ENCODE measurements at places on chromosomes 11 and 22.

GRCh38 chr11:2814751-2815150 lies 70.8 kb downstream of the CDKN1C start:
- DNase-seq = no peak

- no peak for DNase-seq
These were observed 35.1 kb upstream of the SUSD2 start for GRCh38 chr22:24146194-24146616.

DNA sequence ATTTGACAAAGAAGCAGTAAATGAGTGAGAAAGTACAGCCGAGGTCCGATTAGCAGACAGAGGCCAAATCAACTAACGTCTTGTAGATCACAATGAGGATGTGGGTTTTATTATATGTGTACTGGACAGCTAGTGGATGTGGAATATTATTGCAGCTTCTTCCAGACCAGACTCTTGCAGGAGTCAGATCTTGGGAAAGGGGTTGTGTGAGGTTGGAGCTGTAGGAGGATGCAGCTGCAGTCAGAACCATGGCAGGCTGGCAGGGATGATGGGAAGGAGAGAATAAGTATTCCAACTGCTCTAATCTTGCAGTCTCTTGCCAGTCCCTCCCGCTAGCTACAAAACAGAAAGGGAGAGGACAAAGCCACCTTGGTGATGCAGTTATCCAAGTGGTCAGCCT lies 46.8 kb upstream of the LDLRAD3 start:
- no peak for DNase-seq

- DNase-seq = no peak
These were observed 848.3 kb downstream of the TBC1D22A start for GRCh38 chr22:47610764-47611163.

- DNase-seq = no peak
These were observed 2.9 kb downstream of the SUSD2 start for GRCh38 chr22:24184057-24184798.

- DNase-seq = no peak
These were observed 3.0 kb upstream of the MUC2 start for GRCh38 chr11:1071571-1072115.

DNA sequence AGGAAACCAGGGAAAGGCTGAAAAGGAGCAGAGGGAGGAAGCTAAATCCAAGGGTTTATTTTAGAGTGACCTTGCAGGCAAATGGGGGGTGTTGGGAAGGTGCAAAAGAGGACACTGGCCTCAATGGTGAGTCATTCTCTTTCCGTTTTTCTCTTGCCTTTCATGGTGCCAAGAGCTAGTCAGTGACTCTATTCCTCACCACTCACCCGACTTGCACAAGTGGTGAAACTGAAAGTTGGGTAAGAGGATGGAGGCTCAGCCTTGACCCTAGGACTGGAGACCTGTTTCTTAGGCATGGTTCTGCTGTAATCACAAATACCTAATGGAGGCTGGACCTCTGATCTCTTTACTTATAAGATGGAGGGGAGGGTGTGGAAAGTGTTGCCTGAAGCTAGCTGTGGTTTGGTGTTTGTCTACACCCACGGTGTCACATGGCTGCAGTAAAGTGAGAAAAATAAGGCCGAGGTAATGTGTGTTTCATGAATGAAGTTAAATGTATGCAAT lies 67.3 kb upstream of the CREB3L1 start:
- no peak for DNase-seq

DNA sequence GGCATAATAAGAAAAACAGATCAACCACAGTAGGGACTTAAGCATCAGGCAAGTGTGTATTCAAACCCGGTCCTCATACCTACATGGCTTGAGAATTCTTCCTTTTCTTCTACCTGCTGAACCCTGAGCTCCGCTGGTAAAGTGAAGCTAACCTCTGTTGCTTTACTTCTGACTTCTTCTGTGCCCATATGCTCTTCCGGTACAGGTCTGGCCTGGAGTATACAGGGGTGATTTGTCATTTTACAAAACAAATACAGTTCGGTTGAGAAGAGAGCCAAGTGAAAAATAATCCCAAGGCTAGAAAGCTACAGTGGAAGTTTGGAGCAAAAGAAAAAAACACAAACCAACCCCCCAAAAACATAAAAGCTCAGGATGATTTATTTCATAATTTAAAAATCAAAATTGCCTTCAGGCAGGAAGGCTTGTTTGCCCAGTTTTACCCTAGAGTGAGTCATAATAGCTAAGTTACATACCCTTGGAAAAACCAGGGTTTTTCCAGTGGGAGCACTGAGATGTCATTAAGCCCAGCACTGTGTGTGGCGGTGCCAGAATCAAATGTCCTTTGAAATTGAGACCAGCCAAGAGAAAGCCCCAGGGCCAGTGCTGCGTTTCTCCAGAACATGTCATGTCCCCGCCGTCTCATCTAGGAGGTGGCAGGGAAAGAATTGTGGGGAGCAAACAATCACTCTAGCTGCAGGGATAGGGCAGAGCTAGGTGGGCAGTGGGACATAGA lies 305.5 kb upstream of the ISX start:
- DNase-seq = no peak

- DNase-seq = peak; percentile 28
These were observed at the start of gene USH1C for GRCh38 chr11:17544181-17544622. Gene USH1C (minus strand): TSS chr11:17544416. CDS start chr11:17544307, 109 bp downstream.

DNA sequence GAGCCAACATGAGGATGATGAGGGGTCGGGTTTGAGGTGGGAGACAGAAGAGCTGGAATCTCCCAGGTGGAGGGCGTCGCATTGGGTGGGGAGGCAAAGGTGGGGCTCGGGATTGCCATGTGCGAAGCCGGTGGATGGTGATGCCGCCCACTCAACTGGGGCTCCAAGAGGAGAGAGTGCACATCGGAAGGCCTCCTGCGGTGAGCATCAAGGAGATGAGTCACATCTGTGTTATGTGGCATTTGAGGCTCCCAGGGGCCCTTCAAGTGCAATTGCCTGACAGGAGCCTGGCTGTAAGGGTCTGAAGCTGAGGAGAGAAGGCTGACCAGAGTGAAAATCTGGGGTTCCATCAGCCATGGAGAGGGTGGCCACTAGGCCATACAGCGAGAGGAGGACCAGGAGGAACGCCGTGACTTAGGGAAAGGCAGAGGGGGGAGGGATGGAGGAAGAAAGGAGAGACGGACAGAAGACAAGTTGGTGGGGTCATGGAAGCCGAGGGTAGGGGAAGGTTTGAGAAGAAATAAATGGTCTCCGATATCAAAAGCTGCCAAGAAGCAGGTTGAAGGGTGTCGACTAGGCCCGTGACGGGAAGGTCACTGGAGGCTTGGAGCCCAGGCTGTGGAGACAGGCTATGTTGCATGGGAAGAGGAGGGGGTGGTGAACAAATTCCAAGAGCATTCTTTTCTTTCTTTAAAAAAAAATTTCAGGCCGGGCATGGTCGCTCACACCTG lies 21.3 kb downstream of the RASD2 start:
- no peak for DNase-seq

GRCh38 chr11:103812680-103813079 lies 223.8 kb upstream of the DDI1 start:
- no peak for DNase-seq

DNA sequence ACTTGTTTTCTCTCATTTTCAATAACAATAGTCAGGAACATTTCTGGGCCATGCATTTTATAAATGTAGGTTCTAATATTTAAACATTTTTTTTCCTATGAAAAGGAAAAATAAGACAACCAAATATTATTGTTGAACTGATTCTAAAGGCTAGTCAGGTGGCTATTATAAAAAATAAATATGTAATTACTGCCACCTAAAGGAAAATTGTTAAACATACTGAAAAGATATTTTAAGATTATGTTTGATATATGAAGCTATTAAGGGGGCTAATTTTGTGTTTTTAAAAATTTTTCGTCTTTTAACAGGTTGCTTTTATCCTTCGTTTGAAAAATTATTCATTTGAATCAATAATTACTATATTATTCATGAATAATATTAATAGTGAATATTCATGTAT lies 62.2 kb upstream of the FDX1 start:
- DNase-seq = no peak

GRCh38 chr11:65649656-65650546 lies 12.0 kb downstream of the SIPA1 start:
- no peak for DNase-seq

DNA sequence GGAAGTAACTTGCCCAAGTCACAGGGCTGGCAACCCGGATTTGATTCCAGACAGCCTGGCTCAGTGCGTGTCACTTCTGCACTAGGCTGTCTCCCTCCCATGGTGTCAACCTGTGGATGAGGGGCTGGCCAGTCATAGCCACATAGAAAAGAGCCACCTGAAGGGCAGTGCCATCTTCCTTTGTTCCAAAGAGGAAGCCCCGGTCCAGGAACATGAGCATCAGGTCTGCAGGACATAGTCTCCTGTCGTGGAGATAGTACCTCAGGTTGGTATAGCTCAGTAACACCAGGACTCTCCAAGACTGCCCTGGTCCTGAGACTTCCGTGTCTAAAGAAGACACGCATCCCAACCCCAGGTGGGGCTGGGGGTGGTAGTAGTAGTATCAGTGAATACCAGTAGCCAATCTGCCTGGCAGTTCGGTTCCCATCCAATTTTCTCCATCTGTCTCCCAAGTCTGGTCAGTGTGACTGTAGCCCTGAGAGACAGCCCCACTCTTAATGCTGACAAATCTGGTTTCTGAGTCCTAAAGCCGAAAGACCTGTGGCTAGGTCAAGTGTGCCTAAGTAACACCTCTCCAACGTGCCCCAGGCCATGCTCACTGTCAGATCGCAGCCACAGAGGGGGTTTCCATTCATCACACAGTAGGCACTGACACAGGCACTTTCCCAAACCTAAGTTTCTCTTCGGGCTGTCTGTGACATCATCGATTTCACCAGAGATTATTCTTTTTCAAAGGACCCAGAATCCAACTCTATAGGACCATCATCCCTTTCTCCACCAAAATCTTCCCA lies 33.1 kb downstream of the C11orf58 start:
- no peak for DNase-seq

DNA sequence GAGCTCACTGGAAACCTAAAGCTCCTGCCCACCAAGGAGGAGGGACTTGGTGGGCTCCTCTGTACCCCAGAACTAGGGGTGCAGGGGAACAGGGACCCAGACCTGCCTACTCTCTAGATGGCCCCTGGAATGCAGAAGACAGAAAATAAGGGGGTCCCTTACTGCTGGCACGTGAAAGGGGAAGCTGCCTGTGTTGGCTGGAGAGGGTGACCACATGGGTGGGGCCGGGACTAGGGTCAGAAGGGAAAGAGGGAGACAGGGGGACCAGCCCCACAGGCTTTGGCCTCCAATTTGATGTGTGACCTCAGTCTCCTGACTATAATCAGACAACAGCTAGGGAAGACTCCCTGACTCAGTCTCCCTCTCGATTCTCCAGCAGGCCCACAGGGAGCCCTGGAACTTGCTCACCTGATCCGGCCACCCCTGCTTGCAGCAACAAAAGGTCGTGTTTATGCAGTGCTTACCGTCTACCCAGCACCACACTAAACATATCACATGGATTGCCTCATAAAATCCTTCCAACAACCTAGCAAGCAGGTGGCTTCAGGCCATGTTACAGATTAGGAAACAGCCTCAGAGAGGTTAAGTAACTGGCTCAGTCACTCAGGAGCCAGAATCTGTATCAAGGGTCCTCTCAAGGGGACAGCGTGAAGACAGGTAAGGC lies 10.2 kb downstream of the ARAP1 start:
- no peak for DNase-seq

- no peak for DNase-seq
These were observed 17.0 kb downstream of the P2RY6 start for GRCh38 chr11:73288873-73289707.

DNA sequence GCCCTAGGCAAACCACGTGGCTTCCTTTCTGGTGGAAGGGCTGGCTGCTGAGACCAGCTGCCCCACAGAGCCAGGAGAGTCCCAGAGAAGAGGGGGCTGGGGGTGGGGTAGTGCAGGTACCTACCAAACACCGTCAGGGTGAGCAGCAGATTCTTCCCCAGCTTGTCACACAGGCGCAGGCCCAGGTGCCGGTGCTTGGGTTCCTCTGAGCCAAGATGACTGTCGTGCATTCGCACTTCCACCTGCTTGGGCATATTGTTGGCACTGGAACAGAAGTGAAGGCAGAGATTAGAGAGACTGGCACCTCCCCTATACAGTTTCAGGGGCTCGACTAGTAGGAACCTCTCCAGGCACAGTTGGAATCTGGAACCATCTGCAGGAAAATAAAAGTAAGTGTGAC lies 102.1 kb downstream of the SLC1A2 start:
- DNase-seq = no peak

- no peak for DNase-seq
These were observed 238.1 kb downstream of the SWAP70 start for GRCh38 chr11:9901943-9902342.

GRCh38 chr22:30267382-30268302 lies 991 bp upstream of the OSM start:
- no peak for DNase-seq

- no peak for DNase-seq
These were observed 252.8 kb upstream of the PLET1 start for GRCh38 chr11:112513417-112513816.

- no peak for DNase-seq
These were observed 807 bp upstream of the WT1 start for GRCh38 chr11:32435942-32436750.

DNA sequence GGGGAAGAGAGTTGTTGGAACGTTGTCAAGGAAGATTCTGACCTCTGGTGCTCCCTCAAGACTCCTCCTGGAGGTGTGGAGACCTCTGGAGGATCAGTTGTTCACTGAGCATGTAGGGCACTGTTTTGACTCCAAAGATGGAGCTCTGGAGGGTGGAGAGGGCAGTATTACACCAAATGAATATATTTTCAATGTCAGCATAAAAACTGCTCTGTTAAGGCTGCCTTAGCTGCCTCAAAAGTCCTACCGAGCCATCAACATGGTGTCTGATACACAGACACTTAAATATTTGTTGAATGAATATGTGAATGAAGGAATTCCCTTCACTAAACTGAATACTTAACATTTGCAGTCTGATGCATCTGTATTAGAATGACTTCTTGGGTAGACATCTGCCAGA lies 144.2 kb upstream of the SPON1 start:
- no peak for DNase-seq

GRCh38 chr11:13009921-13010748 lies 1.0 kb downstream of the RASSF10 start:
- no peak for DNase-seq

- DNase-seq = no peak
These were observed 1.0 kb upstream of the PLAAT2 start for GRCh38 chr11:63564056-63564774.

GRCh38 chr11:126344141-126345080 lies 11.1 kb upstream of the ST3GAL4 start:
- DNase-seq = no peak

Measured in stimulated activated CD4-positive, alpha-beta T cell treated with anti-CD3 and anti-CD28 coated beads, Interleukin-15, amount 100 ng/mL, for 1 hour (primary cell).